Ovary (tissue), 10 donors: ENCODE measurements at places on chromosomes 2 and 18.

- DNase-seq: no peak
Measured at GRCh38 chr2:131067465-131068125, 25.7 kb downstream of the FAM168B start.

- DNase-seq: no peak
Measured at GRCh38 chr2:121791801-121792221, 36.4 kb downstream of the TSN start.

GRCh38 chr2:3493615-3494007, 25.7 kb downstream of the ADI1 start:
- DNase-seq: peak; percentile 75

GRCh38 chr2:219002395-219003266, 9.4 kb upstream of the CRYBA2 start:
- DNase-seq: no peak

- no peak for DNase-seq
Measured at GRCh38 chr2:32884346-32884745, 62.4 kb upstream of the LTBP1 start.

DNA sequence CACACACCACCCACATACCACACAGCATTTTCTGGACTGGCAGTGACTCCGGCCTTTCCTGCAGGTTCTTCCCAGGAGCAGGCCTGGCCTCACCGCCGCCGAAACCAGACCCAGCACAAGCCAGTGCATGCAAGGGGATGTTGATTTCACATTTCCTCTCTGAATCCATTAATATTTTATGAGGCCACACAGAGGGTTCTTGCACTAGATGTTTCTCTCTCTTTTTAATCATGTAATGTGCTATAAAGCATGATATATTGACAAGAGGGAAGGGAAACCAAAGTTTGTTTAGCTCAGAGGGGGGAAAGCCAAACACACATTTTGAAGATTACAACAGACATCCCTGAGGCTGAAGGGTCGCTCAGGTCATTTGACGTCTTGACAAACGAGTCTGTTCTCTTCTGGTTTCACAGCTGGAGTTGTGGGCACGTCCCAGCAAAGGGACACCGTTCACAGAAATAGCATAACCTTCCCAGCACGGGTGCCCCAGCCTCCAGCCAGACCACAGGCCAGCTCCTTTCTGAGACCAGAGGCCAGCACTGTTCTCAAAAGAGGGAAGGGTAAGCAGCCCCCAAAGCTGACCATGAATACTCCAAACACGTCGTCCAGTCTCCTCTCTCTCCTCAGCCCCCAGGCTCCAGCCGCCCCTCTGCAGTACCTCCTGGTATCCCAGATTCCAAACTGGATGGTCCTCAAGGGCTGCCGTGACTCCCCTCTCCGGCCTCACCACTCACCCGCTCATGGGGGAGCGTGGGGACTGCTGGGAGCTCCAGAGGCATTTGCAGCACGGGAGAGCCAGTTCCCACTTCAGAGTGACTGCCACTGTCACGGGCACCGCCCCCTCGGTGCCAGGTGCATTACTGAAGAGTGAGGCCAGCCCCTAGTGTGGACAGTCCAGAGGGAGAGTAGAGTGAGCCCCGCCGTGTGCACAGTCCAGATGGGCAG, 340.3 kb upstream of the SALL3 start:
- DNase-seq: no peak

DNA sequence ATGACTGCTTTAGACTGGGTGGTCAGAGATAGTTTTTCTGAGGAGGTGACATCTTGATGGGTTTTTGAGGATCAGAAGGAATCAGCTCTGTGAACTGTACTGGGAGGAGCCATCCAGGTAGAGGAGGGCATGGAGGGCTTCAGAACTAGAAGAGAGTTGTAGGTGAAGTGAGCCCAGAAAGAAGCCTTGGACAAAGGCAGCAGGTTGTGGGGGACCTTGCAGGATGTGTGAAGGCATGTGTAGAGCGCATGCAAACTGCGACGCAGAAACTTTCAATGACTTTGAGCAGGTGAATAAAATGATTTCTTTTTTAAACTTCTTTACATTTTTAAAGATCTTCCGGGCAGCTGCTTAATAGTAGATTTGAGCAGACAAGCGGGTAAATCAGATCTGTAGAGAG, 83.9 kb upstream of the SIX2 start:
- DNase-seq: no peak

DNA sequence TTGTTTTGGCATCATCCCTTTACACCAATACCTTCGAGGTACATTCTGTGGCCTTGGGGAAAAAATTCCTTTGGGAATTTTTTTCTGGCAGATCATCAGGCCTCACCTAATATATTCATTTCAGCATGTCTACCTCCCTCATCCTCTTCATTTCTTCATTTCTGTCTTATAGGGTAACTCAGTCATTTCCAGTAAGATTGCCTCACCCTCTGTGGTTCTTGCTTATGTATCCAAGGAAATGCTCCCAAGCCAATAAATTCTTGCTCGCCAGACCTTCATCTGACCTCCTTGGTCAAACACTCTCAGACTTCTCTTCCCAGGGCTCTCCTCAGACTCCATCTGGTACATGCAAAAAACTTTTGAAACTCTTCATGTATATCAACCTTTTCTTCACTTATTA, 265.6 kb downstream of the TMX3 start:
- DNase-seq: no peak

DNA sequence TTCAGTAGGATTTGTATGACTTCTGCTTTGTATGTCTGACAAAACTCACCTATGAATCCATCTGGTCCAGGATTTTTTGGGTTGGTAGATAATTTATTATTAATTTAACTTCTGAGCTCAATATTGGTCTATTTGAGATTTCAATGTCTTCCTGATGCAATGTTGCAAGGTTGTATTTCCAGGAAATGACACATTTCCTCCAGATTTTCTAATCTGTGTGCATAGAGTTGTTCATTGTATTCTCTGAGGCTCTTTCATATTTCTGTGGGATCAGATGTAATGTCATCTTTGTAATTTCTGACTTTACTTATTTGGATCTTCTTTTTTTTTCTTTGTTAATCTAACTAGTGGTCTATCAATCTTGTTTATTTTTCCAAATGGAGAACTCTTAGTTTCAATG, 584.7 kb upstream of the SETBP1 start:
- no peak for DNase-seq

- no peak for DNase-seq
Measured at GRCh38 chr2:149020432-149020851, 18.1 kb upstream of the LYPD6B start.
